Sciatic nerve (tissue), 2 donors: ENCODE measurements at places on chromosomes 2 and 18. TPM values are rescaled to one million over a fixed set of nuclear protein-coding genes. Genes with fewer than 3 reads are reported as not detected.

GRCh38 chr2:120943403-120944034, 207.9 kb downstream of the GLI2 start:
- DNase-seq: no peak

DNA sequence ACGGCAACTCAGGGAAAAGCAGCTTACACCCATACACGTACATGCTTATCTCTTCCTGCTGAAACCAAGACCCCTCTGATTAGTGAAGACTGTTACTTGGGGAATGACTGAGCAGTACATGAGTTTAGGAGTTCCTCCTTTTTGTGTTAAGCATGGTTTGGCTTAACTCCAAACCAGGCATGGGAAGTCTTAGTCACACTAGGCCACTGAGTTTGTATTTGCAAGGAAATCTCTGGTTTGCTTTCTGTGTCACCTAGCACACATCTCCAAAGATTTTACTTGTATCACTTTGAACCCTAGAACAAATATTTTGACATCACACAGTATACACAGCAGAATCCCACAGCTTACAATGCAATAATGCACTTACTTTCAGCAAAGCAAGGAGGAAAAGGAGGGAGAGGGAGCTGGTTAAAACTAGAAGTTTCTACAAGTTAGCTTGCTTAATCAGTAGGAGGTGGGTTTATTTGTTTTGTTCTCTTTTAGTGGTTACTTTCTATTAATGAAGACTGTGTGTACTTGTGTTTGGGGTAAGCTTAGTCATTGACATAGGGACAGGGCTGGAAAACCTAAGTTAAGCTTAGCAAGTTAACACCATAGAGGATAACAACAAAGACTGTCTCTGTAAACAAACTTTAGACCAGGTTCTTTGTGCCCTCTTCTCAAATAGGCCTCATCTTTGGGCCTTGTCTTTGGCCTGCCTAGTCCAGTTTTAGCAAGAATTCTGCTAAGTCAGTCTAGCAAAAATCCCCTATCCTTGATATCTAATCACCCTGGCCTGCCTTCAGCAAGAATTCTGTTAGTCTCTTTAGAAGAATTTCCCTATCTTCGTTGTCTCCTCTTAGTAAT, 219.4 kb downstream of the MREG start:
- no peak for DNase-seq

DNA sequence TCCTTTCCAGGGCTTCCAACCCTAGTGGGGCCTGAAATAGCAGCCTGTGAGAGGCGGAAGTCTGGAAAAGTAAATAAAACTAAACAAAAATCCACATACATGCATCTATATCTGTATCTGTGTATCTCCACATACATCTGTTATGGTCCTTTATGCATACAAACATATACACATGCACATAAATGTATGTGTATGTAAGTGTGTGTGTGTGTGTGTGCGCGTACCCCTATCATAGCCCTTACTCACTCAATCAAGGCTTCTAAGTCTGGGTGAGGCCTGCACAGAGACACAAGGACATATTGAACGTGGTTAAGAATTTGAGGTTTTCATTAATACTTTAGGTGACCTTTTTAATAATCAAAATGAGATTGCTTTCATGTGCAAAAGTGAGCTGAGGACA, 98.9 kb upstream of the CYRIA start:
- no peak for DNase-seq

DNA sequence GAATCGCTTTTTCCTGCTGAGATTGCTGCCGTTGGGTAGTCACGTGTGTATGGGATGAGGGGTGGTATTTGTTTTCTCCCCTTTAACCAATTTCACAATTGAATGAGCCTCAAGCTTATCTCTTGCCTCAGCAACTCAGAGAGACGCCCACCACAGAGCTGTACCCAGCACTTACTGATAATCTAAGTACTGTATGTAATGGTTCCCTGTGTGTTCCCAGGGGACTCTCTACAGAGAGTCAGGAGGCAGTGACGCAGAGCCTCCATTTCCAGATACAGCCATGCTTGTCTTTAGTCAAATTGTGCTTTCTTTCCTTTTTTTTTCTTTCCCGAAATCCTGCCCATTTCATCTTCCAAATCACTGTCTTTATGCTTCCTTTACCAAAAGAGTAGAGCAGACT, 1102.1 kb upstream of the KLHL29 start:
- no peak for DNase-seq

GRCh38 chr18:36212301-36213171, 25.2 kb downstream of the MOCOS start:
- DNase-seq: no peak

GRCh38 chr2:224751996-224752698, 36.0 kb upstream of the CCDC195 start:
- no peak for DNase-seq

GRCh38 chr2:163774862-163775261, 39.1 kb upstream of the FIGN start:
- no peak for DNase-seq

DNA sequence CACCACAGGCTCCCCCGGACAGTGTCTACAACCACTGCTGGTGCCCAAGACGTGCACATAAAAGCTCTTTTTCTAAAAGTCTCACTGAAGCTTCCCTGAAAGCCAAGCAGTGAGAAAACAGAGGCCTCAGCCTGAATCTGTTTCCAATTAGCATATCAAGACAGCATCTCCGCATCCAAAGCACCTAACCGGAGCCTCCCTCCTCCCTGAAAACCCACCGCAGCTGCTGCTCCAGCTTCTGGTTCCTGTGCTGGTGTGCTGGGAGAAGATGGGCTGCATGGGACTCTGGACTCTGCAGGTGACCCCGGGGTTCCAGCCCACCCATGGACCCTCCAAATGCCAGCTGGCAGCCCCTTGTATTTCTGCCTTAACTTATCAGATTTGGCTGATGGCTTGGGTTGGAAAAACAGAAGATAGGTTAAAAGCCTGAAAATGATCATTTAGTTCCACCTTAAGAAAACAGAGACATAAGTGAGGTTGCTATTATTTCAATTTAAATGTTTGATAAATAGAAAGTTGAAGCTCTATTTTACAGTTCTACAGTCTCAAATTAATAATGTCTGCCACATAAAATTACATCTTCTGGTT, 103.3 kb downstream of the TMEM18 start:
- no peak for DNase-seq

- DNase-seq: peak; percentile 71
Observed at GRCh38 chr18:79738581-79739439, 58.9 kb upstream of the KCNG2 start.

DNA sequence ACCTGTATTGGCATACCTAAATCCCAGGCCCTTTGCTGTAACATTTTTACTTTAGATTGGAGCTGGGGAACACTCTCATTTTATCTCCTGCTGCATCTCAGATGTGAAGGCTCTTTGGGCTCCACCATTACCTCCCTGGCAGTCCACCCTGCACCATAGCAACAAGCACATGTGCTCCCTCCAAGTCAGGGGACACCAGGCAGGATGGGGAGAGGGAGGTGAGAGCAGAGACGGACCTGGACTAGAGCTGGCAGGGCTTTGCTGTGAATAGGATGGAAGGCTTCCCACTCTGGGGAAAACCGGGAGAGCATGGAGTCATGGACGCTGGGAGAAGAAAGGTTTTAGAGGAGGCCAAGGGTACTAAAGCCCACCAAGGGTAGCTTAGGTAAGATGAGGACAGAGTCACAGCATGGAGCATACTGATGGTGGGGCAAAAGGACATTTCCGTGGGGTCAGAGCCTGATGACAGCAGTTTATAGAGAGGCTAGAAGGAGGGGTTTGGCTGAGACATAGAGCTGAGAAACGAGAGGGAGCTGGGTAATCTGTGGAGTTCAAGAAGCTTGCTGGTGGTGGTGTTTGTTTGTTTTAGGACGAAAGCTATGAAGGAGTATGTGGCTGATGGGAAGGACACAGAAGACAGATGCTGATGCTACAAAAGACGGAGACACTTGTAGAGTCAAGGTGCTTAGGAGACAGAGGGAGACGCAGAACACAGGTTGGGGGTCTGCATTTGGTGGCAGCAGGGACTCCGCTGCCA, 134.8 kb downstream of the COL6A3 start:
- no peak for DNase-seq

DNA sequence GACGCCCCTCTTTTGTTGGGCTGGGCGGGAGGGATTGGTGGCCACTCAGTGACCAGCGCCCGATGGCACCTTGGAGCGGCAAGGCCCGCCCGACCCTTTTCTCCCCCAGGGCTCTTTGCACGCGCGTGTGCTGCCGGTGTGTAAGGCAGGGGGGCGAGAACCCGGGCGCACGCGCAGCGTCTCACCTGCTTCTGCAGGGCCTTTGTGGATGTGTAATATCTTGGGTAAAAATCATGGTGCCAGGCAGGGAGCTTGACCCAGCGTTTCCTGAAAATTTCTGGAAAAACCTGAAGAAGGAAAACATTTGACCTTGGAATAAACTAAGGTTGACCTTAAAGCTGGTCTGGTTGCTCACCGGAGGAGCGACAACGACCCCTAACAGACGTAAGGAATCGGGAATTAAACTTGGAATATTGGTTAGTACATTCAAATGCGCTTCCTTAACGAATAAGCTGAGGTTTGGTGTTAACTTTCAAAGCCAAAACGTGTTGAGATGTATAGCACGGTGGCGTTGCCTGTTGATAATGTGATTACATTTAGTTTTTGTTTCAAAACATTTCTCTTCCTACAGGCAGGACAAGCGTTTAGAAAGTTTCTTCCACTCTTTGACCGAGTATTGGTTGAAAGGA, 438 bp downstream of the HSPE1 start:
- DNase-seq: no peak

- DNase-seq: no peak
Observed at GRCh38 chr2:98470851-98471255, 26.2 kb downstream of the INPP4A start.

DNA sequence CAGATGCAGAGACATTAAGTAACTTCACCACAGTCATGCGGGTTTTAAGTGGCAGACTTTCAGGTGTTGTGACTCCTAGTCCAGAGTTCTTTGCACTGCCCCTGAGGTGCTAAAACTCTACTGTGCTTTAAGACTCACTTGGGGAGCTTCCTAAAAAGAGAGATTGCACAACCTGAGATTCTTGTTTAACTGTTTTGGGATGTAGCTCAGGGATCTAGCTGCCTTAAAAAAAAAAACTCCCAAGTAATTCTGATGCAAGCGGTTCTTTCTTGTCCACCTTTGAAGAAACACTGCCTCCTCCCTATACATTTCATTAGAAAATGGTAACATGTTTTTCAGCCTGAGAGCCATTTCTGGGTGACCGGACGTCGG, 13.0 kb downstream of the IL37 start:
- no peak for DNase-seq

- no peak for DNase-seq
Observed at GRCh38 chr2:104826016-104826415, 27.9 kb upstream of the POU3F3 start.

GRCh38 chr2:168220965-168221819, 26.2 kb downstream of the STK39 start:
- no peak for DNase-seq

- no peak for DNase-seq
Observed at GRCh38 chr2:170161516-170162270, 16.3 kb upstream of the MYO3B start.

DNA sequence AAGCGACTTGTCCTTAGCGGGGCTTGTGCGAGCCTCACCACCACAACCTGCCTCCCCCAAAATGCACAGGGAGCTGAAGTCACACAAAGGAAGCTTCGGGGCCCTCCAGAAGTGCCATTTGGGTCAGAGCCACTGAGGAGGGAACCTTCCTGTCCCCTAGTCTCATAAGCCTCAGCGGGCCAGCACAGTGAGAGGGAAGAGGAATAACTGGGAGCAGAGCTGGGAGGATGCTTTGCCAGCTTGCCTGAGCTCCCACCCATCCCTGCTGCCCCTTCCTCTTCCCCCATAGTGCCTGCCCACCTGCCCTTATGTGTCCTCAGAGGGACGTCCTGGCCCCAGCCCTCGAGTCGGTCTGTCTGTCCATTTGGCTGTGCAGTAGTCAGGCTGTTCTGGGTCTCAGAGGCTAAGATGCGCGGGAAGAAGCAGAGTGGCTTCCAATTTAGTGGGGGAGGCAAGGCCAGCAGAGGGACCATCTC, 51.8 kb upstream of the GPR17 start:
- peak; percentile 34 for DNase-seq

DNA sequence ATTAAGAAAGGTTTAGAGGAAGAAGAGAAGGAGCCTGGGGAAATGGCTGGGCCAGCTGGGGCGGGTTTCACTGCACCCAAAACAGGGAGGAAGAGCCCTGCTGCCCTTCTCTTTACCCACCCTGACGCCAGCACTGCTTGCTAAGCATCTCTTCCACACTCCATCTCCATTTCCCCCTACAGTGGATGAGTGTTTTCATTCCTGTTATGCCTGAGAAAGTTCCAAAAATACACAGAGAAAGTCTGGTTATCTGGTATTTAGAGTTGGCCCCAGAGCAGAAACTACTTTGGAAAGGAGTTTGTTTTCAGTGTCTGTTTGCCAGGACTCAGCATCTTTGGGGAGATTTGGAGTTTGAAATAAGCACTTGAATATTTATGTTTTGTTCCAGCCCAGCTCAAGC, 451.0 kb downstream of the SLC4A3 start:
- no peak for DNase-seq

DNA sequence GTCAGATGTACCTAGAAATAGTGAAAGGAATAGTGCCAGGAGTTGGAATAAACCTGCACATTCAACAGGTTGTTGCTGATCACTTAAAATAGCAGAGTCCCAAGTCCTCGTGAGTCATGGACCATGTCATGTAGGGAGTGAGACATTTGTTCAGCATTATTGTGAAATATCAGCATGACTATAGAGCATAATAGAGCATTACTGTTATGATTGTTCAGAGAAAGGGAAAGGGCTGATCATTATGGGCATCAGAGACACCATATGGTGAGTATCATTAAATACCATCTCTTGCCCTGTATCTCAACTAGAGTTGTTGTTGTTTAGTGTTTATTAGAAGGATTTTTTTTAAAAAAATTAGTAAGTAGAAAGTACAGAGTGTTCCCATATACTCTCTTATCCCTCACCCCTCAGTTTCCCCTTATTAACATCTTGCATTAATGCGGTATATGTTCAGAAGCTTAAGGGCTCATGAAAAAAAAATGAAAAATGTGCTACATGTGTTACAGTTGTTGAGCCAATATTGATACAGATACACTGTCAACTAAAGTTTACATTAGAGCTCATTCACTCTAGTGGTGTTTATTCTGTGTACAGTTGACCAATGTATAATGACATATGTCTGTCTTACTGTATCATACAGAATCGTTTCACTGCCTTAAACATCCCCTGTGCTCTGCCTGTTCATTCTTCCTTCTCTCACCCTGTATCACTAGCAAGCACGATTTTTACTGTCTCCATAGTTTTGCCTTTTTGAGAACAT, 5.7 kb downstream of the ELAC1 start:
- DNase-seq: no peak

GRCh38 chr2:118250463-118250862, 162.2 kb downstream of the INSIG2 start:
- no peak for DNase-seq

- DNase-seq: peak; percentile 67
Observed at GRCh38 chr2:217685255-217685605, 317.6 kb downstream of the TNS1 start.

GRCh38 chr2:33167622-33168245, 221.0 kb downstream of the LTBP1 start:
- no peak for DNase-seq

Gene PREB
- 30.3 TPM for total RNA-seq

Gene ZNF385B
- 5.3 TPM for total RNA-seq

Gene GALR1
- 0.13 TPM for total RNA-seq

Gene NEURL3
- 0.58 TPM for total RNA-seq

Gene HOXD8
- total RNA-seq: 11.9 TPM

Gene POTEC
- total RNA-seq: not detected

Gene ANKRD30B
- total RNA-seq: 17.2 TPM
